Effector memory CD8-positive, alpha-beta T cell (primary cell): ENCODE measurements at places on chromosomes 7 and 10.

GRCh38 chr10:28533186-28533564, 257 bp downstream of the WAC start:
- no peak for DNase-seq

DNA sequence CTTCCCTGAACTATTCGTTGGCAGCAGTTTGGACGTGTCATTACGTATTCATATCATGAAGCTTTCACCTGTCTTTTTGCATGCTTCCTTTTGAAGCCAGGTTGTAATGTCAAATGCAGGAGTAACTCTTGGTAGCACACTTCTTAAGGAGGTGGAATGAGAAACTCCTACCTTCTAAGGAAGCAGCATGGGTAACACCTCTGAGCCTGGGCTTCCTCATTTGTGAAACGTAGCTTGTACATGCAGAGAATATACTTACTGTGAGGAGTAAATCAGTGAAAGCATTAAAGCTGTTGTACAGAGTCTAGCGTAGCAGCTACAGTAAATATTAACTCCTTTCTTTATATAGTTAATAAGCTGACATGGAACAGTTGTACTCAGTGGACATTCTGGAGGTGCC, 21.1 kb downstream of the CUL1 start:
- DNase-seq: no peak

- no peak for DNase-seq
These were observed 169.2 kb upstream of the WNT16 start for GRCh38 chr7:121159553-121159952.

GRCh38 chr7:104442481-104442880, 114.1 kb downstream of the LHFPL3 start:
- no peak for DNase-seq

DNA sequence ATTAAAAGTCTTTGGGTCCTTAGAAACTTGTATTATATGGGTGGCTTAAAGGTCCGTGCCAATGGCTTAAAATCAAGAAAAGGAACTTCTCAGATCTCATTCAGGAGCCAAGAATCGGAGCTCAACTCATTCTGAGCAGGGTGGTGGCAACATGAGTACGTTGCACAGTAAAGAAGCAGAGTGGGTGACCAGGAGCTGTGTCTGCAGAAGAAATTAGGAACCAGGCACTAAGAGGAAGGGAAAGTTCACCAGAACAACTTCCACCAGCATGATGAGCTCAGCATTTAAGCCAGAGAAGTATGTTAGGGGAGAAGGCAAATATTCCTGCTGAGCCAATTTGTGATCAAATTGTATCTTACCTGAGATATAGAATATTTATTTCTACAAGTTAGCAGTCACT, 236.0 kb upstream of the NRP1 start:
- DNase-seq: no peak

- peak; percentile 82 for DNase-seq
These were observed 187.8 kb downstream of the FAM107B start for GRCh38 chr10:14586901-14587300.

DNA sequence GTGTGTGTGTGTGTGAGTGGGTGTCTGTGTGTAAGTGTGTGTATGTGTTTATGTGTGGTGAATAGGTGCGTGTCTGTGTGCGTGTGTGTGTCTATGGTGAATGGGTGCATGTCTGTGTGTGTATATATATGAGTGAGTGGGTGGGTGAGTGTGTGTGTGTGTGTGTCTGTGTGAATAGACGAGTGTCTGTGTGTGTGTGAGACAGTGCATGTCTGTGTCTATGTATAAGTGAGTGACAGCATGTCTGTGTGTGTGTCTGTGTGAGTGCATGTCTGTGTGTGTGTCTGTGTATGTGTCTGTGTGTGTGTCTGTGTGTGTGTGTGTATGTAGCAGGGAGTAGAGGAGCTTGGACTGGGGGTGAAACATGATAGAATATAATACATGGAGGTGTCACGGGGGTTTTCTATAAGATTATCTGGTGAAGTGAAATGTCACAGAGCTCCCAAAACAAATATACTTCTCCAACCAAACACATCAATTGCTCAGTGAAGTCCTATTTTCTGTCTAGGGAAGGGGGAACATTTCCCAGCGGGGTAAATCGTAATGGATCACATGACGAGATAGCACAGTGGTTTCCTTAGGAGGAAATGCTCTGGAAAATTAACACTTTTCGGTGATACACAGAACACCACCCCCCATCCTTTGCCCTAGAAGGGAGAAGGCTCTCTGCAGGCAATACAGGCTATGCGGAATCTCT, 723.3 kb upstream of the CELF2 start:
- no peak for DNase-seq

DNA sequence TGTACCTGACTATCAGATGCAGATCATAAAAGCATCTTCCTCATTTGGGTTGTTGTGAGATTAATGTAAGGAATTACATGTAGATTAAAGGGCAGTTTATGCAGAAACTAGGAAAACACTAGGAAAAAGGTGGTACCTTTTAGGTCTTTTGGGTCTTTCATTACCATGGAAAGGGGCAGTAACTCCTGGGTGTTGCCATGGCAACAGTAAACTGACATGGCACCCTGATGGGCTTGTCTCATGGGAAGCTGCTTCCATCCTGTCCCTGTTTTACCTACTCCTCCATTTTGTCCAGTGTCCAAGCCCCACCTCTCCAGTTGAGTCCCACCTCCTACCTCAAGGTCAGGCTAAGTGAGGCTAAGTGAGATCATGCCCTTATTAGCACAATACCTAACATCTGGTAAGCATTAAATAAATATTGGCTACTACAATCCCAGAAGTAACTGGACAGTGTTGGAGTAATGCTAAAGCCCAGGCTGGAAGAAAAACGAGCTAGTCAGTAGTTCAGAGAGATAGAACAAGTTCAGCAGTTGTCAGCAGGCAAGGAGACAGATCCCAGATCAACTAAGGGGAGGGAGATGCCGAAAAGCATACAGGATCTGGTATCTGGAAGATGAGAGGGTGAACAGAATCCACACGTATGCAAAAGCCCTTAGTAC, 240.0 kb upstream of the AUTS2 start:
- no peak for DNase-seq

GRCh38 chr10:43120929-43121314, 17.3 kb upstream of the CSGALNACT2 start:
- DNase-seq: peak; percentile 35

- no peak for DNase-seq
These were observed 163.8 kb downstream of the SORCS3 start for GRCh38 chr10:104804880-104805279.

DNA sequence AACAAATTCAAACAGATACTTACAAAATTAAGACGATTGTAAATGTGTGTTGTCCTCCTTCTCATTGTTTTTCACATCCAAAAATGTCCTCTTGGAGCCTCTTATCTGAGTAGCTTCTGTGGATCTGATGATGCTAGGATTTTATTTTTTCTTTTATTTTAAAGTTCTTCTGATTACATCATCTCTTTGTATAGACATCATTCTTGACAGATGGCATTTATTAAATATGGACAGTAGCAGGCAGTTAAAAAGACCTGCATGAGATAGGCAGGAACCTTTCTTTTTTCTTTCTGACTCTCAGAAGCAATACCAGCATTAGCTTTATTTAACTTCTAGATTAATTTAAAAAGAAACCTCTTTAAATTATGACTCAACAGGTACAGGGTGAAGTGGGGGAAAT, at the start of gene RPA3:
Gene RPA3 (minus strand): TSS at position 116 of the 400 bp plus-strand sequence. CDS start 78,189 bp downstream, outside the sequence.
- DNase-seq: no peak

DNA sequence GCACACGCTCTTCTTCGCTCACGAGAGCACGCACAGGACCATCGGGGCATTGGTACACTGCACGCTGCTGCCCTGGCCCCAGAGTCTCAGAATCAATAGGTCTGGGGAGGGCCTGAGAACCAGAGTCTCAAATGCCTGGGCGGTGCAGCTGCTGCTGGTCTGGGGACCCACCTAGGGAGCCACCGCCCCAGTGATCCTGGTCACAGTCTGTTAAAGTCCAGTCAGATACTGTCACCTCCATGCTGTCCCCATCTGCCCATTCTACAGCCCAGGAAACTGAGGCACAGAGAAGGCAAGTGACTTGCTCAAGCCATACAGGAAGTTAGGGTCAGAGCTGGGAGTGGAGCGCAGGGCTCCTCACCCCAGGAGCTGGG, 38.0 kb downstream of the ZCCHC24 start:
- no peak for DNase-seq

DNA sequence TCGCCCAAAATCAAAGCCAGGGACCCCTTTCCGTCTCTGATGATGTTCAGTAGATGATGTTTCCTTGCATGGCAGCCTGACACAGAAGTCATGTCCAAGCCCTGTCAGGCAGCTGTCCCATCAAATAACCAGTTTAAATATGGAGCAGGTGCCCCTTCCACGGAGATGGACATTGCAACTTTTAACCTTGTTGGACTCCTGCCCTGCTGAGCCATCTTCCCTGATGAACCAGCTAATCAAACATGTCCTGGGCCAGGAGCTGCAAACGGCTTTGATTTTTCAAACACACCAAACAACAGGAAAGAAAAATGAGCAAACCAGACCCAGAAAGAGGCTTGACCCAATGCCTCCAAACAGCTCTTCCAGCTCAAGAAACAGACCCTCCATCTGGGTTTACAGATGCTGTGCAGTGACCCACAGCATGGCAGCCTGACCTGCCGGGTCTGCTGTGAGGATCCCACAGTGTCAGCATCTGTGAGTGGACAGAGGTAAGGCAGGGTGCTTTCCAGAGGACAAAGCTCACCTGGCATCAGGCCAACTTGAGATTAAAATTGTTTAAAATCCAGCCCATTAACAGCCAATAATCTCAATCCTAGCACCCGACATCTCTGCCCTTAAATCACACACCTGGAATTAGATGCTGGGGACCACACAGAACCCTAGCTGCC, 372.6 kb downstream of the GRID1 start:
- DNase-seq: no peak

GRCh38 chr10:94133239-94133638, 139.5 kb downstream of the PLCE1 start:
- DNase-seq: no peak
